ENCODE measurements at places on chromosomes 6 and 20. TPM values are rescaled to one million over a fixed set of nuclear protein-coding genes. Genes with fewer than 3 reads are reported as not detected.

MOXD1 gene
- 110 TPM for total RNA-seq

GJA1 gene
- 140 TPM for total RNA-seq

GINS1 gene
- 13.7 TPM for total RNA-seq

TGIF2 gene
- total RNA-seq, result 94.4 TPM

TP53TG5 gene
- total RNA-seq, result not detected

HLA-DRA gene
- total RNA-seq, result not detected

TRIM15 gene
- total RNA-seq, result not detected

OR2H2 gene
- not detected for total RNA-seq

SLC18B1 gene
- 24.2 TPM for total RNA-seq

SLC22A16 gene
- not detected for total RNA-seq

GPR63 gene
- total RNA-seq, result 18.5 TPM

SRPK1 gene
- total RNA-seq, result 70.2 TPM

OLIG3 gene
- 0.27 TPM for total RNA-seq

IPCEF1 gene
- total RNA-seq, result 1.5 TPM

HLA-DQA1 gene
- not detected for total RNA-seq

PGBD1 gene
- 8.9 TPM for total RNA-seq

TTPAL gene
- 20.5 TPM for total RNA-seq

C20orf144 gene
- total RNA-seq, result 0.09 TPM

GABRR1 gene
- total RNA-seq, result not detected

GRIK2 gene
- 2.9 TPM for total RNA-seq

SLC4A11 gene
- total RNA-seq, result 2.5 TPM

DDX39B gene
- 647 TPM for total RNA-seq

MYL9 gene
- total RNA-seq, result 248 TPM

DAAM2 gene
- total RNA-seq, result 15.2 TPM

POU5F1 gene
- total RNA-seq, result 0.47 TPM

RRAGD gene
- 5.6 TPM for total RNA-seq

ADGB gene
- not detected for total RNA-seq

RAMACL gene
- 0.79 TPM for total RNA-seq

TENT5A gene
- 10.9 TPM for total RNA-seq

GRM1 gene
- total RNA-seq, result 0.16 TPM

SAPCD1 gene
- 11.6 TPM for total RNA-seq

GATA5 gene
- 27.5 TPM for total RNA-seq

CAGE1 gene
- total RNA-seq, result 0.09 TPM

APCDD1L gene
- total RNA-seq, result not detected

ANKRD66 gene
- total RNA-seq, result not detected

TGM3 gene
- total RNA-seq, result 0.13 TPM

LTB gene
- 0.32 TPM for total RNA-seq

SUPT3H gene
- 23.2 TPM for total RNA-seq

NDUFAF4 gene
- total RNA-seq, result 42.2 TPM

TPD52L1 gene
- 209 TPM for total RNA-seq

RAET1L gene
- not detected for total RNA-seq

GCNT2 gene
- 32.2 TPM for total RNA-seq

CD40 gene
- 4.3 TPM for total RNA-seq

POM121L2 gene
- 0.07 TPM for total RNA-seq

SLA2 gene
- total RNA-seq, result 0.18 TPM

PTCRA gene
- total RNA-seq, result not detected

TP53INP2 gene
- 13.1 TPM for total RNA-seq

ZFP64 gene
- total RNA-seq, result 23.6 TPM
